IPS DF 19.7 (cell line): ENCODE measurements at places on chromosomes 12 and 14.

DNA sequence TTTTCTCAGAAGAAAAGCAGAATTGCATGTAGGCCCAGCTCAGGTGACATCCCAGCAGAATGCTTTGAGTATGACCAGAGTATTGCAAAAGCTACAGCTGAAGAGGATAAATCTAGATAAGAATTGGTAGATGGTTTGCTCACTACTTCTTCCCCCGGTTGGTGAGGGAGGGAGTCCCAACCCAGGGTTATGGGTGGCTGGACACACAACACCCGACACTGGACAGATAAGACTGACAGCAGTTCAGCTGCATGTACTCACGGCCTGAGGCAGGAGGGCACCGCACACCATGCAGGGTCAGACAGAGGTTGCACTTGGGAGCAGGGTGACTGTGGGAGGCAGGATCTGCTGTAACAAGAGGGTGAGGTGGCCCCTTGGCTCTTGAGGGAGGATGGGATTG lies 1.7 kb upstream of the CLEC4C start:
- no peak for DNase-seq

- DNase-seq: no peak
Observed at GRCh38 chr14:24607635-24608514, 1.6 kb downstream of the GZMH start.

DNA sequence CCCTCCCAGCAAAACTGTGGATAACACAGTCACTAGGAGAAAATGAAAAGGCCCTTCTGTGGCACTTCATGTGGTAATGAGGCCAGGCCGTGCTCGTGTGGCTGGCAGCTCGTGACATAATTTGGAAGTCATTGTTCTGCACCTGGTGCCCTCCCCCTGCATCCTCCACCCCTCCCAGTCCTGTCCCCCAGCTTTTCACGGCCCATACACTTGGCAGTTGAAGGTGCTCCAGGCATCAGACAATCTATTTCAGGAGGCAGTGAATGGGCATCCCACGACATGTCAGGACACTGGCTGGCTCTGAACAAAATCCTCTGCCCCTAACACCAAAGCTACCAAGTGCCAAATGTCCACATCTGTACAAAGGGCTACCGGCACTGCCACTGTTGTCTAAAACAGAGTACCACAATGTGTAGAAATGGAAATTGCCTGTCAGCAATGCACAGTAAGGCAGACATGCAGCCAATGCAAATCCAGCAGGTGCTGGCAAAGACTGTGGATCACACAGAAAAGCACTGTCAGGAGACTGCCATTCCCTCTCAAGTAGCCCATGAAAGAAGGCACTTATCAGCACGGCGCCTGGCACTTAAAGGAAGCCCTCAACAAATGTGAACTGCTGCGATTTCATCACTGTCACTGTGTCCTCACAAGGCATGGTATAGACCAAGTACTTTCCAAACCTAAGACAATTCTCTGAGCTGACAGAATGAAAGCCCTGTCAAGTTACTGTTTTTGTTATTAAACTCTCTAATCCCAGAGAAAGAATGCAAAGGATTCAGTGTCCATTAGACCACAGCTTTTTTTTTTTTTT lies 39.1 kb downstream of the CORO1C start:
- DNase-seq: no peak

DNA sequence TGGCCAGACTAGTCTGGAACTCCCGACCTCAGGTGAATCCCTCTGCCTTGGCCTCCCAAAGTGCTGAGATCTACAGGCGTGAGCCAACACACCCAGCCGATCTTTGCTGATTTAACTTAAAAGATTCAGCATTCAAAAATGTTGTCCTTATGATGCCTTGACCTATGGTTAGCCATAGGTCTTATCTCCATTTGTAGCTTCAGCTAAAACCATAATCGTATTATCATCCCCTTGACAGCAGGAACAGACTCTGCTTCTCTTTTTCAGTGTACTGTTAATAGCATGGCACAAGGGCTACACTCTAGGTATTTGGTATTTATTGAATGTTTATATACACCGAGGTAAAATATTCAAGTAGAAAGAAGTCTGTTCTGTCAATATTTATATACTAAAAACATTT lies 15.3 kb downstream of the CCDC62 start:
- no peak for DNase-seq

DNA sequence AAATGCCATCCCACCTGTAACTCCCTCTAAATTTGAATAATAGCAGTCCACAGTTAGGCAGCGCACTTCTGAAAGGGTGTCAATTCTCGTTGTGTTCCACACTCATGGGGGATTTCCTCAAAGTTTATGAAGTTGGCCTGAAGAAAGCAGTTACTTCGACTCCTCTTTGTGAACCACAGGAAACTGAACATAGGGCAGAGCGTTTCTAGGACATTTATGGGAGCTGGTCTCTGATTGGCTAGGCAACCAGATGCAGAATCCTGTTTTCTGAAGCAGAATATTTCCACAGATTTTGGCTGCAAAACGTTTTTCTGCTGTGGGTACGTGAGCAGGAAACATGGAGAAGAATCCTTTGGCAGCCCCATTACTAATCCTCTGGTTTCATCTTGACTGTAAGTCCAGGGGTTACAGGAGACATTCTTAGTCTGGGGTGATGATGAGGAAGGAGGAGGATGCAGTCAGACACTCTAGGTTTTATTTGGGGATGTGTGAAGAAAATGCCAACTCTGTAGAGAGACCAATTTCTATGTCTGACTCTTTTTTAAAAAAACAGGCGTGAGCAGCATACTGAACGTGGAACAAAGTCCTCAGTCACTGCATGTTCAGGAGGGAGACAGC lies 431.5 kb upstream of the OR4E1 start:
- no peak for DNase-seq

GRCh38 chr14:103908580-103908979 lies 19.7 kb upstream of the TDRD9 start:
- DNase-seq: no peak

- DNase-seq: no peak
Observed at GRCh38 chr12:55074806-55075205, 51.4 kb upstream of the OR9K2 start.

DNA sequence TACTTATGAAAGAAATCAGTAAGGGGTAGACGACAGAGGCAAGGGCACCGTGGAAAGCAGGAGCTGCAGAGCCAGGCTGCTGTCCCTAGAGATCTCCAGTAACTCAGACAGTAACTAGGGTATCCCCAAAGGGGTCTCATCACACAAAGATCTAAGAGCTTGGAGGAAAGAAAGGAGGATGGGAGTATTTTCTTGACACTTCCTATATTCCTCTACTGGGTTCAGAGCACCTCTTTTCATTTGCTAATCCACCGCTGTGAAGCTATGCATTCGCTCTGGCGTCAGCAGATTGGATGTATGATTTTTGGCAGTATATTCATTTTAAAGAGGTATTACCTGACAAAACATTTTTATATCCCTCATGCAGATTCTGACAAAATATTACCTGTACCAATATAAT lies 12.6 kb downstream of the USP44 start:
- no peak for DNase-seq

DNA sequence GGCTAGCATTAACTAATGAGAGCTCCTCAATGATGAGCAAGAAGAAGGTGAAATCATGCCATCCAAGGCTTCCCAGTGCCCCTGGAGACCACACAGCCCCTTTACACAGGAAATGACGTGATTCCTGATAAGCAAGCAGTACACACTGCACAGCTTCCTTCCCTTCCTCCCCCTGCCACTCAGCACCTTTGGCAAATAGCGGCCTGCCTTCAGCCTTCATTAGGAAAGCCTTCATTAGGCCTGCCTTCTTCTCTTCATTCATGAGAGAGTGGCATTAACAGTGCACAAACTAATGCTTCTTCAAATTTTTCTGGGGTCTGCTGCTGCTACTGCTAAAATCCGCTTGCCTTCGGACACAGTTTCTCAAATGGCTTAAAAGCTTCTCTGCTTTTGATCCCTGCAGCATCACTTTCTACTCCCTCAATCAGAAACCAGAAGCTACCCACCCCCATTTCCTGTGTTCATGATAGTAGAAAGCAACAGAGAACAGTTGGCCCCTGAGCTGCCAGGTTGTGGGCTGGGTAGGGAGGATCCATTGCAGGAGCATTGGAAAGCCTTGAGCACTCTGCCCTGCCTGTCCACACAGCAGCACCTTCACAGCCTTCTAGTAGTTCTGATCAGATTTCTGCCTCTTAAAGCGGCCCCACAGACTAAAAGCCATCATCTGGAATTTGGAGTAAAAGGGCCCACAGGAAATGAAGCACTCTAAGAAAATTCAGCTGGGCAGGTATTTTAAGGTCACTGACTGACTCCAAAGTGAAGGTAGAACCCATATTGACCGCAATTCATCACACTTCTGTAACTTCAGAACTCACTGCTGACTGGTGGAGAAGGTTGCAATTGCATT lies 103.8 kb upstream of the ETV6 start:
- DNase-seq: no peak

DNA sequence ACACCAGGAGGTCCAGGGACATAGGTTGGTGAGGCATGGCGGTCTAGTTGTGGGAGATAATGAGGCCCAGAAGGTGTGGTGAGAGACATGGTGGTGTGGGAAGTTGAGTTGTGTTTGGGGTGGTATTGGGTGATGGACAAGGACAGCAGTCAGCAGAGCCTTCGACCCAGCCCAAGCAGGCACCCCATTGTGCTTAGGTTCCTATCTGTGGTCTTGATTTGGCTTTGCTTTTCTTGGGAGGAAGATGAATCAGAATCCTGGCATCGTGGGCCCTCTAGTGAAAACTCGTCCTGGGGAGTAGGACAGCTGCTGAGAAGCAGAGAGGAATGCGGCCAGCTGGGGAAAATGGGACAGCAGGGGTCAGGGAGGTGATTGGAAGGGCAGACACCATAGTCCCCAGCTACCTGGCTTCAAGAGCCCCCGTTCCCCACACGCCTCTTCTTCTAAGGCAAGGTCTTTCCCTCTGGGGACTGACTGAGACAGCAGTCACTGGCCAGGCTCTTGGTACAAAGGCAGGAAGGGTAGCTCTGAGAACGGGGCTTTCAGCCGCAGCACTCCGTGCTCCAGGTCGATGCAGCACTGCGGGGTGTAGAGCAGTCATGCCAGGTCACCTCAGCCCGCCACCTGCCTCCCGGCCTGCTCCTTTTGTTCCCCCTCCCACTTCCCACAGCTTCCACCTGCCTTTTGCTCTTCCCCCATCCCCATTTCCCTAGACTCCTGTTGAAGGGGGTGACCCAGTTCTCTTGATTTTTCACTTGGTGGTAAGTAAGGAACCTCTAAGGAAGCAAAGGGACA lies 7.9 kb downstream of the NRIP2 start:
- DNase-seq: no peak

DNA sequence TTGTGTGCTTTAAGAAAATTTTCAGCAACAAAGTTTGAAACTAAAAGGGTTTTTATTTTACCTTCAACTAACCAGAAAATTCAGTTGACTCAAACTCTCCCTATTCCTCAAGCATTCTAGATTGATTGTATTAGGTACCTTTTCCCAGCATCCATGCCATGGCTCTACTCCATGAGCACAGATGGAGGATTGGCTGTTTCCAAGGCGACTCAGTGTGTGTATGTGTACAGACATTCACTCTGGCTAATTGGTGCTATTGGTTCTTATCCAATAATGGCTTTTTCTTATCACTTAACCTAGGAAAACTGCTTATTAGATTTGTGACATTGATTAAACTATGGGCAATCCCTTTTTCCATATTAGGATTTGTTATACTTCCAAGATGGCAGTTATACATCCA lies 202.6 kb downstream of the ANO6 start:
- DNase-seq: no peak

GRCh38 chr12:120721866-120722265 lies 3.8 kb upstream of the ACADS start:
- no peak for DNase-seq

DNA sequence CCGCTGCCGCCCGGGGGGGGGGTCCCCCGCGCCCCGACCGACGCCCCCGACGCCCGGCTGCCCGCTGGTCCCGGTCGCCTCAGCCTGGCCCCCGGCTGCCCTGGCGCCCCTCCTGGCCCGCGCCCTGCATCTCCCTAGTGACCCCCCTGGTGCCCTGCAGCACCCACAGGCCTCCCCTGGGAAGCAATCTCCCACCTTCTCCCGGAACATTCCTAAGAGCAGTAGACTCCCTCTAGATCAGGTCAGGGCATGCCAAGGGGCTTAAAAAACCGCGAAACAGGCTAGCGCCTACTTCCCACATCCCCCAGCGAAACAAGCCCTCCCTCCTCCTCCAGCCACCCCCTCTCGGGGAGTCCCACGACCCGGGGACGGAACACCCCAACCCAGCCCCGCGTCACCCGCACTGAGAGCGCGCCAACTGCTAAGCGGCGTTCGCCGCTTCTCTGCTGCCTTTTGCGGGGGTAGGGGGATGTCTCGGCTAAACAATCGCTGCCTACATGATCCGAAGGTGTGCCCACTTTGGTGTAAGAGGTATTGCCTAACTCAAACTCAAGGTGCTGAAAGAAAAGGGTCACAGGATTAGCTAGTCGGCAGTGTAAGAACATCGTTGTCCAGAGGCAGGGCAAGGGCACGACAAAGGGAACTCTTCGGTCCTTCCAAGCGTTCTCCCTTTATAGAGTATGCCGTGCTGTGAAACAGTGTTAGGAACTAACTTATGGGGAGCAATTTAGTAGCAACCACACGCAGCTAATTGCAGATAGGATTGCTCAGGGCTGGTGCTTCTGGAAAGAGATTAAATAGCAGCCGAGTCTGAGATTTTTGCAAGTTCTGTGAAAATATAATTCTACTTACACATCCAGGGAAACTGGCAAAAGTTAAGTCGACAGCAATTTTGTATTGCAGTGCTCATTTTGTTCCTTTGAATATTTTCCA lies 619 bp upstream of the NTN4 start:
- DNase-seq: no peak
